ENCODE measurements at places on chromosomes 7 and 10.

- peak; percentile 58 for DNase-seq
Observed at GRCh38 chr7:2069472-2069860, 163.3 kb downstream of the MAD1L1 start.

DNA sequence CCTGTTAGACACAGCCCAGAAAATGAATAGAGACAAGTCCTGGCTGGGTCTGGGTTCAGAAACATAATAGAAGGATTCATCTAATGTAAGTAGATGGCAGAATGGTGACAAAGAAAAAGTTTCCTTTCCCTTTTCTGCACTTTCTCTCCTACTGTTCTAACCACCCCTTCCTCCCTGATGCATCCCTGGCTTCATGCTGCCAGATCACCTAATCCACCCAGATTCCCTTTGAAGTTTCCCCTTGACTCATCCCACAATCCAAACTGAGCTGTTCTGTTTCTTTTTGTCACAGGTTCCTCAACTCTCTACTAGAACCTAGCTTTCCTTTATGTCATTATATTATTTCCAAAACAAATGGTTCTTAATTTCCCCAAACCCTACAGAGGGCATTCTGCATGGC lies 1.1 kb upstream of the MACC1 start:
- DNase-seq = no peak

- DNase-seq = no peak
Observed at GRCh38 chr7:96273716-96274115, 48.2 kb downstream of the SLC25A13 start.

GRCh38 chr10:57225920-57226319 lies 864.9 kb upstream of the ZWINT start:
- DNase-seq = no peak

DNA sequence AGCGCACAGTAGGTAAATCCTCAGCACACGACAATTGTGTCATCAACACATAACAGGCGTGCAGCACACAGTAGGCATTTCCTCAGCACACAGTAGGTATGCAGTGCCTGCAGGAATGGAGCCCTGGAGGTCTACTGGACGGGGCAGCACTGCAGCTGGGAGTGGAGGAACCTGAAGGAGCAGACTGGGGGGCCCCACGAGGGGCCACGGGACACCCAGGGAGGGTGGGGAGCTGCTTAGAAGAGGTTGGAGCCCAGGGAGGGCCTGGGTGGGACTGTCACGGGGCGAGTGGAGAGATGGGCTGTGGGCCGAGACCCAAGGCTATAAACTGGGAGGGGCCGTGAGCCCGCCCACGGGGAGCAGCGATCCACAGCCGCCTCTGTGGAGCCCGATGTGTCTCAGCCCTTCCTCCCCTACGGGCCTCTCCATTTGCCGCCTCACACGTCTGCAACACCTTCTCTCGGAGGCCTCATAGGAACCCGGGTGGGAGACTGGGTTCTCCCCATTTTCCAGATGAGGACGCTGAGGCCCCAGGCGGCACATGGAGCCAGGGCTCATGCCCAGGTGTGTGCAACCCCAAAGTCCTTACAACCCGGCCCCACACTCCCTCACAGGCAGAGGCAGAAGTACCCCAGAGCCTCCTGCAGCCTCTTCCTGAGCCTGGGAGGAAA lies 101.5 kb downstream of the MICALL2 start:
- DNase-seq = no peak

DNA sequence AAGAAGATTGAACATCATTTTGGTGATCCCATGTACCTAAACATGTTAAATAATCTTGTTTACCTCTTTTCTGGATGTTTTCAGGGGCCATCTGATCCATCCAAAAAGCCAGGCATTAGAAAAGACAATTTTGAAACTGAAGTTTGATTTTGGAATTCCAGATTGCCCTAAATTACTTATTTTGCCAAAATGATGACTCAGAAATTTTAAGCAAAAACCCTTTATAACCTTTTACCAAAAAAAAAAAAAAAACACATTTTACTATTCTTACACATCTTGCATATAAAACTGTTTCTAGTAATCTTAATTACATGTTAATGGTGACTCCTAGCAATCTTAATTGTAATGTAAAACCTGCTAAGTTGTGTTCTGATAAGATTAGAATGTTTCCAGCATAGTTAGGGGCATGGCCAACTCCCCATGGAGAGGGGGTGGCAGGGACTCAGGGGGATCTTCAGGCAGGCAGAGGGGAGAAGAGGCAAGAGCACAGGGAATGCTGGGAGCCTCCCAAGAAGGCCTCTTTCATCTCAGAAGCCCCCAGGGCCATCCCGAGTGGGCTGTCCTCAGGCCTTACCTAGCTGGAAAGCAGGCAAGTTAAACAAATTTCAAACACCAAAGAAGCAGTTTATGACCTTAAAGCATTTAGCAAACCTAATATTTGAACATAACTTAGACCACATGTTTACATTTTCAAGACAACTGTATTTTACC lies 25.8 kb upstream of the AKR1C3 start:
- no peak for DNase-seq

DNA sequence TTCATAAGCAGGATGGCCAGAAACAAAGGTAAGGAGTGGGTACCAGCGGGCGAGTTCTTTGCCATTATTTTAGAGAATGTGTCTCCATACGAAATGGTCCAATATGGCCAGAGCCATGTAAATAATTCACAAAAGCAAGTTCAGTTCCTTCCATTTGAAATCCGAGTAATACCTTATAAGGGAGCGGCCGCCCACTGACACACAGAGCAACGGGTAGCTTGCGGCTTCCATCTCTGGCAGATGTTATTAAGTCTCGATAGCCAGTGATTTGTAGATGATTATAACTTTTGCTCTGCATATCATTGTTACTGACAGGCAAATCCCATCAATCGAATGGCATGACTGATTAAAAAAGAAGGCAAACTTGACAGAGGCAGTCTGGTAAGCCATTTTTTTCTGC lies 63.2 kb downstream of the GFRA1 start:
- no peak for DNase-seq

DNA sequence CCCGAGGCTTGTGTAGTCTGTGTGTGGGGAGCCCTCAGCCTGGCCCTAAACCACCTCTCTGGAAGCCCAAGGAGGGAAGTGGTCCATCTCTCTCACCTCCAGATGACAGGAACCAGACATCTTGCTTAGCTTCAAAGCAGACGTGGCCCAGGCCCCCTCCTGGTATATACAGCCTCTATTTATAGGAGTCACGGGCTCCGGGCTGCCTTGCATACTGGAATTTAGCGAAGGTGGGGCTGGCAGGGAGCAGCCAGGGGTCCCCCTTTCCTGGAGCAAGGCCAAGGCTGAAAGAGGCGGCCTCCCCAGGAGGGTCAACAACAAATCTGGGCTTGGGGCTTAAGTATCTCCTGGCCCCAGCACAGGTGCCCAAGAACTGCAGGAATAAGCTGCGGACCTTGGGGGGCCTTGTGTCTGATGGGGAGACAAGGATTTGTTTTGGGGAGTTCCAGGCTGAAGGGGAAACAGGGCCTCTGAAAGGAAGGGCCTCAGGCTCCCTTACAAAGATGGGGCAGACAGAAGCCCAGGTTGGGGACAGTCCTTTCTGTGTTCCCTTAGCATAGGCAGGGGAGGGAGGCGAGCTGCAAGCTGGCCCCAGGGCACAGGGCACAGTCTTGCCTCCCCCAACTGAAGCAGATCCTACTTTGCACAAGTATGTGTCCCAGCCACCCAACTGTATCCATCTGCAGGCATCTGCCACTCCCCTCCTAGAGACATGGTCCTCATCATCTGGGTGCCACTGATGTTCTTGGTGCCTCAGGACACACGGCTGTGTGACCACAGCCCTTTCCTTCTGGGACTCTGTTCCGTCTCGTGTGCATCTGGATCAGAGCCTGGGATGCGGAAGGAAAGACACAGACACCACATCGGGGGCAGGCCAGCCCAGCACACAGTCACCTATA lies 11.9 kb downstream of the ZCCHC24 start:
- peak; percentile 42 for DNase-seq

DNA sequence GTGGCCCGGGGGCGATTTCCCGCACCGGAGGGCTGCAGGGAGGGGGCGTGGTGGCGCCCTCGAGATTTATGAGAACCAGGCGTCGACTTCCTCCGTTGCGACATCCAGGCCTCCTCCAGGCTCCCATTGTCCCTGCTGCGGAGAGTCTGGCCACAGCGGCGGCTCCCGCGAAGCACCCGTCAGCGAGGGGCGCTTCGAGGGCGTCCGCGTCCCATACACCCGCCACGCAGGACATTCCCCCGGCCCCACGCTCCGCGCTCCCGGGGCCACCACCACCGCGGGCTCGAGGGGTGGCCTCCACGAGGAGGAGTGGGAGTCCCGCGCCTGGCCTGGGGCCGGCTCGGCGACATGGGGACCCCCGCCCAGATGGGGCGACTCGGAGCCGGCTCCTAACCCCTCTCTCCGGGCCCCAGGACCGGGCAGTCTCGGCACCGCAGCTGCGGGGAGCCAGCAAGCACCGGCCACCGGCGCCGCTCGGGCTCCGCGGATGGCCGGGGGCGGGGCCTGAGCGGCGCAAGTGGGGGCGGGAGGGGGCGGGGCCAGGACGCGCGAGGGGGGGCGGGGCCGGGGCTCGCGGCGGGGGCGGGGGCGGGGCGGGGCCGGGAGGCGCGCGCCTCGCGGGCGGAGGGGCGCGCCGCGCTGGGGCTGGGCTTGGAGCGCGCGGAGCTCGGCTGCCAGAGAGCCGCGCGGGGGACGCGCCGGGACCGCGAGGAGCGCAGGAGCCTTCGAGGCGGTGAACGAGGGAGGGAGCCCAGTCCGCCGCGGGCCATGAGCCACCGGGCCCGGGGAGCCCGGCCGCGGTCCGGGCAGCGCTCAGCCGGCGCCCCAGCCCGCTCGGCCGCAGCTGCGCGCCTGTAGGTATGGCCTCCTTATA lies at the start of gene SH2B2:
Gene SH2B2, plus strand, starts transcription at position 632 of the 874 bp plus-strand sequence. CDS start 13,683 bp downstream, outside the sequence.
- peak; percentile 78 for DNase-seq

DNA sequence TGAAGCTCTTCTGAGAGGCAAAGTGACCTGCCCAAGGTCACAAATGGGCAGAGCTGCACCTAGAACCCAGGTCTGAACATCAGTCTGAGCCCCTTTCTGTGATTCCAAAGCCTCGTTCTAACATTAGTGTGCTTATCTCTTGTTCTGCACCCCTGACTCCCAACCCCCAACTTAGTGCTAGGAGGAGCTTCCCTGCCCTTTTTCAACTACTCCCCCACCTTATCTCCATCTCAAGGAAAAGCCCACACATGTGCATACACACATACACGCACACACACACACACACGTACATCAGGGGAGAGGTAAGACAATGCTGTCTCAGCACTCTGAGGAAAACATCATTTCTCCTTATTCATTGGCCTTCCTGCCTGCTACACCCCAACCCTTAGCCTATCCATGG lies 8.3 kb downstream of the PRRT4 start:
- DNase-seq = no peak

- DNase-seq = no peak
Observed at GRCh38 chr7:28503396-28503795, 91.1 kb downstream of the CREB5 start.

DNA sequence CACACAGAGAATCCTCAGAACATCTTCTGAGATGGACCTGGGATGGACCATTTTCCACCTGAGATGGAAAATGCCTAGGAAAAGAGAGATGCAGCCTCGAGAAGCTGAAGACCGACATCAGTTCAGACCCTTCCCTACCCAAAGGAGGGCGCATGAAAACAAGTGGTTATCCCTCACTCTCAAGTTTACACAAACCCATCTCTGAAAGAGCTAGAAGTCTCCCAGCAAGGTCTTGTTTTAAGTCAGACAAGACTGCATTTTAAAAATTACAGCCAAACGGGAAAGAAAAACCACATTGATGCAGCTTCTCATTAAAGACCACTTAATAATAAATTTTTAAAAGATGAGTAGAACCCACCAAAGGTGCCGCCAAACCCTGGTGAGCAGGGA lies 1.3 kb downstream of the RAPGEF5 start:
- DNase-seq = no peak

- DNase-seq = peak; percentile 35
Observed at GRCh38 chr10:5565671-5566581, 41.2 kb downstream of the CALML3 start.

GRCh38 chr7:52944921-52945320 lies 90.5 kb upstream of the POM121L12 start:
- DNase-seq = no peak

DNA sequence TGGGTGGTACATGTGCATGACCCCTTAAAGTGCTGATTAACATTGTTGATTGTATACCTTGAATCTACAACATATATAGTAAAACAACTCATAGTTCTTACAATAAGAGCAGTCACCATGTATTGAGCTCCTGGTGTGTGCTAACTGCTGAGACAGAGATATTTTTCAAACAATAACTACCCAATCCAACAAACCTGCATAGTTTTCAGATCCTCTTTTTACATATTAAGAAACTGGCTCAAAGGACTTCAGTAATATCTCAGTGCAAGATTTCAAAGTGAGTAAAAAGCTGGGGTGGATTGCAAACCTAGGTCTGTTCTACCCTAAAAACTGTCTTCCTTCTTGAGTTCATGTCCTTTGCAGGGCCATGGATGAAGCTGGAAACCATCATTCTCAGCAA lies 272.2 kb downstream of the SNX13 start:
- DNase-seq = no peak

GRCh38 chr10:349081-349480 lies 213.8 kb downstream of the ZMYND11 start:
- DNase-seq = peak; percentile 7

DNA sequence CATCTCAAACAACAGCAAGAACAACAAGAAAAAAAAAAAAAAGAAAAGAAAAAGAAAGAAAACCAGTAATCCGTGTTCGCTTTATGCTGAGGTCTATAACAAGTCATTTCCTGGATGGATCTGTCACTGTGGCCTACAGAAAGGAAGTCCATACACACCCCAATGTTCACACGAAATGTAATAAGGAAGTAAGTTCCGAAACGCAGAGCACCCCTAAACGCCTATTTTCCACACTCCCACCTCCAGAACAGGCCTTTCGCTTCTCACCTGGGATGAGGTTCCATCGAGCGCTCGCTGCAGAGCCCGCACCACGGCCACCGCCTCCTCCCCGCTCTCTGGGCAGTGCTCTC lies 735 bp downstream of the ZNF394 start:
- DNase-seq = no peak

DNA sequence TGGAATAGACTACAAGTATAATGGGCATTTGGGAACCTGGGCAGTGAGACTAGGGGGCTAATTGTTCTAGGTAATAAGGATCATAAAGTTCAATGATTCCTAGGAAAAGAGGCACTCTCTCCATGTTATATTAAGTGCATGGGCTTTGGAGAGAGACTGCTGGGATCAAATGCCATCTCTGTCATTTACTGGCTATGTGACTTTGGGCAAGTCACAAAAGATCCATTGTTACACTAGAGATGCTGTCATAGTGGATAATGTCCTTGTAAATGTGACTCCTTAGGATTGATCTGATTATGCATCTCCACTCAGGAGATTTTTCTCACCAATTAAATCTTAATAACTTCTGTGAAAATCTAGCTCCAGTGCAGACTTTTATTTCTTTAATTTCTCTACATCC lies 156.3 kb upstream of the CACNA2D1 start:
- no peak for DNase-seq

DNA sequence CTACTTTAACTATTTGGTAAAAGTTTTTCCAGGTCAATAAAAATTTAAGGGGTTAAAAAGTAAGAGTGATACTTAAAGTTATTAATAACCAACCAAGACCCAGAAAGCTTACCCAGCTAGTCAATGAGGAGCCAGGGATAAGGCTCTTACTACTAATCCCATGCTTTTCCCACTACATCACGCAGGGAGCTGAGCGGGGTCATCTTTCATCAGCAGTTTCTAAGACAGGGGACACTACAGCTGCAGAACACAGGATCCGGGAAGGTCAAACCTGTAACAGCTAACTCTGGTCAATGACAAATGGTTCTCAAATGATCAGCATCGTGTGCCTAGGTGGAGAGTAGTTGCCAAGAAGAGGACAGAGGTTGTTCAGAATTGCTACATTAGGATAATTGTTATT lies 65.1 kb downstream of the RSU1 start:
- DNase-seq = no peak

GRCh38 chr7:44819292-44819691 lies 22.8 kb downstream of the PPIA start:
- DNase-seq = no peak

GRCh38 chr7:131945313-131945911 lies 389.0 kb upstream of the PODXL start:
- peak; percentile 70 for DNase-seq

All from right forelimb (tissue), 1 donor.